ENCODE measurements at places on chromosomes 16 and 17. TPM values are rescaled to one million over a fixed set of nuclear protein-coding genes. Genes with fewer than 3 reads are reported as not detected.

GRCh38 chr17:57401556-57402488 lies 145.5 kb downstream of the MSI2 start:
- H3K27me3 ChIP-seq, result no peaks in the 10 kb centered on the region
- H3K27ac ChIP-seq, result peak overlapping the region; percentile 61
- H3K4me3 ChIP-seq, result no peak overlapping the region

DNA sequence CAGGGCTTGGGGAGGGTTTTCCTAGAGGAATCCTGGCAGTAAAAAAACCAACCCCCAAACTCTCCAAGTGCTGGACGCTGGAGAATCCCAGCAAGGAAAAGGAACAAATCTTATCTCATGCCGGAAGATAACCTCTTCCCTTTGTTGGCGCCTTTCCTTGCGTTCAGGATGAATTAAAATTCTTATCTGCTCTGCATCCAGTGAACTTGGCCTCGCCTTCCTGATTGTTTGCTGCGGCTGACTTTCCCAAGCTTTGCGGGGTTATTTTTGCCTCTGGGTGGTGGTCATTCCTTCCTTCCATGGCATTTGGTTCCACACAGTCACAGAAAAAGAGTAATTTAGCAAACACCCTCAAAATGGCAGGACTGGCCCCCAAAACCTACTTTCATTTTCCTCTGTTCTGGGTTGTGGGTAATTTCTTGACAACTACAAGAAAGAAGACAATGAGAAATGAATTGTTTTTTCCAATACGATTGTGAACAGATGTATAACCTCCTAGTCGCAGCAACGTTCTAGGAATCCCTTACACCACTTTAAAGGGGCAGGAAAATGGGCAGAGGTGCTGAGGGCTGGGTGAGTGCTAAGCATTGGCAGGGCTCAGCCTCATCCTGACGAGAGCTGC lies 77.8 kb downstream of the MRC2 start:
- peak overlapping the region; percentile 84 for H3K4me3 ChIP-seq
- H3K27ac ChIP-seq, result peak overlapping the region; percentile 51
- peaks cover 10% of the 10 kb centered on the region for H3K27me3 ChIP-seq
- H3K4me1 ChIP-seq, result peaks cover 9% of the 10 kb centered on the region
- DNase-seq, result peak; percentile 82

TMED6 gene
- 0.53 TPM for total RNA-seq

ECI1 gene
- total RNA-seq, result 77.1 TPM

NFAT5 gene
- total RNA-seq, result 40.8 TPM

KIF2B gene
- total RNA-seq, result not detected

Data from endodermal cell (in vitro differentiated cells).